ENCODE measurements at places on chromosomes 3 and 15.

- DNase-seq: no peak
Observed at GRCh38 chr3:150074697-150075416, 104.2 kb upstream of the PFN2 start.

GRCh38 chr3:73453666-73454065, 171.1 kb downstream of the PDZRN3 start:
- no peak for DNase-seq

GRCh38 chr3:177725165-177725564, 527.9 kb upstream of the TBL1XR1 start:
- no peak for DNase-seq

- DNase-seq: no peak
Observed at GRCh38 chr15:51088585-51088984, 6.1 kb downstream of the TNFAIP8L3 start.

DNA sequence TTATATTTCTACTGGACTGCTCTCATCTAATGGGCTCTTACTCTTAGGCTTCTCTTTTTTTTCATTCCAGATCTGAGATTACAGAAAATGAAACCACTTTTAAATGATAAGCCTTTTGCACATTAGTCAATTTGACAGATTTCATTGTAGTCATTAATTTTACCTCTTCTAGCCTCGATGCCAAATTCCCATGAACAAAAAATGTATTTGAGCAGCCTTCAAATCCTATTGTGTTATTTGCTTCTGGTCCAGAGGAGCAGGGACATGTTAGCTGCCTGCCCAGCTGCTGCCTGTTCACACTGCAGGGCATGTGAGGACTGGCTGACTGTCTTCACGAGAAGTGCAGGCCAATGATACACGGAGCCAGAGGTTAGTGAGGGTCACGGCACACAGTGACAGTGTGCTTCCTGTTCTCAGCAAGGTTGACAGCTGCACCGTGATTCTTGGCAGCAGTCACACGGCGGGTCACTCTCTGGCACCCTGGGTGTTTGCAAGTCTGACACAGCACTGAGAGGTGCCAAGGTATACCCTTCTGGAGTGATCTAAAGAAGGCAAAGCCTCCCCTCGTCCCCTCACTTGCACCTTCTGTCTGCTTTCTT, 40.8 kb downstream of the KAT2B start:
- DNase-seq: no peak

- DNase-seq: peak; percentile 1
Observed at GRCh38 chr3:103169289-103169688, 734.5 kb downstream of the ZPLD1 start.

GRCh38 chr3:128970740-128971047, 23.2 kb downstream of the CFAP92 start:
- no peak for DNase-seq

- DNase-seq: no peak
Observed at GRCh38 chr3:135930255-135930654, 35.3 kb upstream of the PPP2R3A start.

GRCh38 chr3:166734734-166735133, 645.4 kb downstream of the ZBBX start:
- no peak for DNase-seq
